ENCODE measurements at places on chromosomes 1 and 21. TPM values are rescaled to one million over a fixed set of nuclear protein-coding genes. Genes with fewer than 3 reads are reported as not detected.

DRAM2 gene
- 125 TPM for total RNA-seq

CROCC gene
- total RNA-seq: 24.1 TPM

SLAMF9 gene
- total RNA-seq: 0.56 TPM

TINAGL1 gene
- 187 TPM for total RNA-seq

RPS8 gene
- 2,193 TPM for total RNA-seq

BRINP2 gene
- 2.4 TPM for total RNA-seq

FCRL2 gene
- total RNA-seq: not detected

KLF17 gene
- 0.24 TPM for total RNA-seq

CD58 gene
- total RNA-seq: 24.6 TPM

HMGCS2 gene
- total RNA-seq: not detected

PLA2G2C gene
- total RNA-seq: not detected

ATAD3C gene
- 2.4 TPM for total RNA-seq

MROH7 gene
- total RNA-seq: 1.6 TPM

SIM2 gene
- not detected for total RNA-seq

PADI1 gene
- total RNA-seq: not detected

VTCN1 gene
- total RNA-seq: not detected

ADAMTS1 gene
- total RNA-seq: 357 TPM

OR2L13 gene
- total RNA-seq: not detected

PITHD1 gene
- 58.8 TPM for total RNA-seq

Measured in omental fat pad (tissue), 4 donors.